ENCODE measurements at places on chromosomes 11 and 22.

GRCh38 chr22:42282252-42282942, 11.9 kb upstream of the TCF20 start:
- peak overlapping the region; percentile 34 for H3K4me3 ChIP-seq
- no peak for DNase-seq
- peaks cover 6% of the 10 kb centered on the region for H3K27me3 ChIP-seq
- peaks cover 25% of the 10 kb centered on the region for H3K4me1 ChIP-seq
- no peak overlapping the region for H3K27ac ChIP-seq

DNA sequence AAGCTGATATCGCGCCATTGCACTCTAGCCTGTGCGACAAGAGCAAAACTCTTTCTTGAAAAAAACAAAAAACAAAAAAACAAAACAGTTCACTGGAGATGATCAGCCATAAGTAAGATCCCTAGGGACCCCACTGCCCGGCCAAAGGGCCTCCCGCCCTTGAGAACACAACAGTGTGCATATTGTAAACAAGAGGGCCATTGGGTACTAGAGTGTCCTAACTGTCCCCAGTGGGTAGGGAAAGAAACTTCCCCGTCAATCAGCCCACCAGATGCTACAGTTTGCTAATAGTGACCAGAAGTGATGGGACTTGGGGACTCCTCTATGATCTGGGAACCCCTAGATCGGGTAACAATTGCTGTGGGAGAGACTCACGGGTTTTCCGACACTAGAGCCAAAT, 3.7 kb upstream of the ACY3 start:
- H3K36me3 ChIP-seq = no peaks in the 10 kb centered on the region
- no peak overlapping the region for H3K27ac ChIP-seq
- no peak for DNase-seq
- no peak overlapping the region for H3K4me3 ChIP-seq
- H3K27me3 ChIP-seq = no peaks in the 10 kb centered on the region

DNA sequence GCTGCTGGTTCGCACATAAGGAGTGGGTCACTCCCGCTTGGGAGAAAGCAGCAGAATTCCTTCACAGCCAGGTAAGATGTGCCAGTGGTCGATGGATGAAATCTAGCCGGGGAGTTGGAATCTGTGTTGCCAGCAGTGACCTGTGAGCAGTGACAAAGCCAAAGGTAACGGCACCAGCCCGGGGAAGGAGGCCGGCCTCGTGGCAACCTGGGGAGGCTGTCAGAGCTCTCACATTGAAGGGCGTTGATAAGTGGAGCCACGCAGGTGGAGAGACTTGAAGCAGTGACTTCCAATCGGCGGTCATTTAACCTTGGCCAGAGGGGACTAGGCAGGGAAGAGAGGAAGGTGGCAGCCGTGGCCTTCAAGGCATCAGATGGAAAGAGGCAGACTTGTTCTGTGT, 58.8 kb downstream of the ARHGAP8 start:
- H3K36me3 ChIP-seq = no peaks in the 10 kb centered on the region
- no peak for DNase-seq
- no peak overlapping the region for H3K4me3 ChIP-seq
- H3K27me3 ChIP-seq = no peaks in the 10 kb centered on the region

DNA sequence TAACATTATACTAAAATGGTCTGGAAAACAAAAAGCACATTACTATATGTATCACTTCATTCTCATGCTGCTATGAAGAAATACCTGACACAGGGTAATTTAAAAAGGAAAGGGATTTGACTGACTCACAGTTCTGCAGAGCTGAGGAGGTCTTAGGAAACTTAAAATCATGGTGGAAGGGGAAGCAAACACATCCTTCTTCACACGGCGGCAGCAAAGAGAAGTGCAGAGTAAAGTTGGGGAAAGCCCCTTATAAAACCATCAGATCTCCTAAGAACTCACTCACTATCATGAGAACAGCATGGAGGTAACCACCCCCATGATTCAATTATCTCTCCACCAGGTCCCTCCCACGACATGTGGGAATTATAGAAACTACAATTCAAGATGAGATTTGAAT, 60.0 kb downstream of the FAM181B start:
- no peaks in the 10 kb centered on the region for H3K36me3 ChIP-seq
- no peaks in the 10 kb centered on the region for H3K4me1 ChIP-seq
- no peak for DNase-seq
- H3K27me3 ChIP-seq = peaks cover 13% of the 10 kb centered on the region

GRCh38 chr11:5507177-5507932, 2.4 kb downstream of the UBQLN3 start:
- H3K27ac ChIP-seq = no peak overlapping the region
- no peak overlapping the region for H3K4me3 ChIP-seq
- H3K4me1 ChIP-seq = no peaks in the 10 kb centered on the region
- no peaks in the 10 kb centered on the region for H3K36me3 ChIP-seq

DNA sequence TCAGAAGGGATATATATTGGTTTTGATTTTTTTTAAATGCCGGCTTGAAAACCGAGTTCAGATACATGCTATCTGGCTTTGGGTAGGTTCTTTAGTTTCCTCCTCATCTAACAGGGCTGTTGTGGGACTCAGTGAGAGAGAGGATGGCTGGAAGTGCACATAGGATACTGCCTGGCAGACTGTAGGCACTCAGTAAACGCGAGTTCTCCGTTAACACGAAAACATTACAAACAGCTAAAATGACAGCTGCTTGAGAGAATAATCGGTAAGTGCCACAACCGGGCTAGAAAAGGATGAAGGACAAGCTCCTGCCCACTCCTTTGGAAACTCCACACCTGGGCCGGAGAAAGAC, 369 bp downstream of the XRRA1 start:
- H3K27ac ChIP-seq = peak overlapping the region; percentile 97
- peak overlapping the region; percentile 96 for H3K4me3 ChIP-seq
- H3K27me3 ChIP-seq = no peaks in the 10 kb centered on the region
- DNase-seq = no peak
- H3K4me1 ChIP-seq = peaks cover 44% of the 10 kb centered on the region

- H3K36me3 ChIP-seq = no peaks in the 10 kb centered on the region
- no peak overlapping the region for H3K4me3 ChIP-seq
- DNase-seq = no peak
- no peak overlapping the region for H3K27ac ChIP-seq
- H3K4me1 ChIP-seq = no peaks in the 10 kb centered on the region
- no peaks in the 10 kb centered on the region for H3K27me3 ChIP-seq
Measured at GRCh38 chr11:80900265-80900664, 1459.4 kb upstream of the TENM4 start.

GRCh38 chr11:112734207-112734606, 227.0 kb upstream of the NCAM1 start:
- no peaks in the 10 kb centered on the region for H3K4me1 ChIP-seq
- H3K36me3 ChIP-seq = no peaks in the 10 kb centered on the region
- no peak overlapping the region for H3K4me3 ChIP-seq
- H3K27ac ChIP-seq = no peak overlapping the region

DNA sequence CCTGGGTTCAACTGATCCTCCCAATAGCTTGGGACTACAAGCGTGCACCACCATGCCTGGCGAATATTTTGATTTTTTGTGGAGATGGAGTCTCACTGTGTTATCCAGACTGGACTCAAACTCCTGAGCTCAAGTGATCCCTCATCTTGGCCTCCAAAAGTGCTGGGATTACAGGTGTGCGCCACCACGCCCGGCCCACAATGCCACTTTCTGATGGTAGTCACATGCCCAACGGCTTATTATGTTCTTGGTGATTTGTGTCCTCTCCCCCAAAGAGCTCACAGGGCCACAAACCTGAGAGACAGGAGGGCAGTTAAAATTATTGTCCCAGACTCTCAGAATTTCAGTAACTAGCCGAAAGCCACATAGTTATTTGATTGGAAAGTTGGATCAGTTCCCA, 9.6 kb downstream of the GRIK4 start:
- no peak overlapping the region for H3K4me3 ChIP-seq
- no peaks in the 10 kb centered on the region for H3K36me3 ChIP-seq
- H3K4me1 ChIP-seq = no peaks in the 10 kb centered on the region
- peaks cover 33% of the 10 kb centered on the region for H3K27me3 ChIP-seq

DNA sequence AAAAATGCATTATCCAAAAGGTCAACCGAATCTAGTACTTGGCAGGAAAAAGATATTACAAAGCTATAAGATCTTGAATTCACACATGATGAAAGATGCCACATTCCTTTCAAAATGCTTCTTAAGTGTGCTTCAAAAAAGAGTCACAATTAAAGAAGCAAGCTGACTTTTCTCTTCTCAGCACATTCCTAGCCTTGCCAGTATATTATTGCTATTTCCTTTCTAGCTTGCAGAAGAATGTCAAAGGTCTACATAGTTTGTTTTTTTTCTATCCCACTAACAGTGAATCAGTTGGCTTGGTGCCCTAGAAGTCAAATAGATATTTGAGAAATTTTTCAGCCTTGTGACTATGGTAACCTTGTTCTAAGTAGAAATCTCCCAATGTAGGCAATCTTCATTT, 56.8 kb downstream of the GUCY1A2 start:
- no peak overlapping the region for H3K27ac ChIP-seq
- no peak for DNase-seq
- no peak overlapping the region for H3K4me3 ChIP-seq
- H3K36me3 ChIP-seq = no peaks in the 10 kb centered on the region
- no peaks in the 10 kb centered on the region for H3K27me3 ChIP-seq

GRCh38 chr22:30219049-30219654, 27.4 kb downstream of the LIF start:
- H3K27ac ChIP-seq = no peak overlapping the region

- H3K4me3 ChIP-seq = no peak overlapping the region
- H3K36me3 ChIP-seq = no peaks in the 10 kb centered on the region
- no peaks in the 10 kb centered on the region for H3K27me3 ChIP-seq
- DNase-seq = no peak
- H3K27ac ChIP-seq = no peak overlapping the region
Measured at GRCh38 chr11:130394615-130395014, 33.8 kb downstream of the ADAMTS8 start.

GRCh38 chr11:114604179-114604813, 8.7 kb upstream of the NXPE4 start:
- no peak overlapping the region for H3K27ac ChIP-seq
- no peak overlapping the region for H3K4me3 ChIP-seq
- H3K27me3 ChIP-seq = no peaks in the 10 kb centered on the region
- no peaks in the 10 kb centered on the region for H3K36me3 ChIP-seq
- no peaks in the 10 kb centered on the region for H3K4me1 ChIP-seq

- no peak for DNase-seq
- H3K36me3 ChIP-seq = no peaks in the 10 kb centered on the region
- peaks cover 2% of the 10 kb centered on the region for H3K4me1 ChIP-seq
- no peak overlapping the region for H3K27ac ChIP-seq
- no peak overlapping the region for H3K4me3 ChIP-seq
Measured at GRCh38 chr11:5284637-5285036, 14.9 kb upstream of the HBE1 start.

DNA sequence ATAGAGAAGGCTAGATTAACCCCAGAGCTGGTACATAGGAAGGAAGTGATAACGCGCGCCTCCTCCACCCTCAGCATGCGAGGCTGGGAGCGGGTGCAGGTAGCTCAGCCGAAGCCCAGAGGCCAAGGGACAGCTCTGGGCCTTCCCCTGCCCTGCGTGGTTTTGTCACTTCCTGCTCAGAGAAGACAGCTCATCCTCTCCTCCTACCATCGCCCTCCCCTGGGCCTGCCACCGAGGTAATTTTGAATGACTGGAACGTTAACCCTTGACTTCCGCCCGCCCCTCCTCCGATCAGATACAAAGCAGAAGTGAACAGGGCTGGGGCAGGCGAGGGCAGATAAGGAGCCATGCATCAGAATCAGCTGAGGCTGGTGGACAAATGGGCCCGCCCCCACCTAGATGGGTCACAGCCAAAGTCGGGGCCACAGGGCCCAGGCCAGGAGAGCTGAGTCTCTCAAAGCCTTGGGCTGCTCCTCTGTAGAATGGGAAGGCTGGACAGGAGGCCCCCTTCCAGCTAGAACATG, 1.6 kb downstream of the RAC2 start:
- peak; percentile 96 for DNase-seq
- H3K27ac ChIP-seq = peak overlapping the region; percentile 94
- peaks cover 65% of the 10 kb centered on the region for H3K36me3 ChIP-seq
- H3K4me1 ChIP-seq = peaks cover 55% of the 10 kb centered on the region

DNA sequence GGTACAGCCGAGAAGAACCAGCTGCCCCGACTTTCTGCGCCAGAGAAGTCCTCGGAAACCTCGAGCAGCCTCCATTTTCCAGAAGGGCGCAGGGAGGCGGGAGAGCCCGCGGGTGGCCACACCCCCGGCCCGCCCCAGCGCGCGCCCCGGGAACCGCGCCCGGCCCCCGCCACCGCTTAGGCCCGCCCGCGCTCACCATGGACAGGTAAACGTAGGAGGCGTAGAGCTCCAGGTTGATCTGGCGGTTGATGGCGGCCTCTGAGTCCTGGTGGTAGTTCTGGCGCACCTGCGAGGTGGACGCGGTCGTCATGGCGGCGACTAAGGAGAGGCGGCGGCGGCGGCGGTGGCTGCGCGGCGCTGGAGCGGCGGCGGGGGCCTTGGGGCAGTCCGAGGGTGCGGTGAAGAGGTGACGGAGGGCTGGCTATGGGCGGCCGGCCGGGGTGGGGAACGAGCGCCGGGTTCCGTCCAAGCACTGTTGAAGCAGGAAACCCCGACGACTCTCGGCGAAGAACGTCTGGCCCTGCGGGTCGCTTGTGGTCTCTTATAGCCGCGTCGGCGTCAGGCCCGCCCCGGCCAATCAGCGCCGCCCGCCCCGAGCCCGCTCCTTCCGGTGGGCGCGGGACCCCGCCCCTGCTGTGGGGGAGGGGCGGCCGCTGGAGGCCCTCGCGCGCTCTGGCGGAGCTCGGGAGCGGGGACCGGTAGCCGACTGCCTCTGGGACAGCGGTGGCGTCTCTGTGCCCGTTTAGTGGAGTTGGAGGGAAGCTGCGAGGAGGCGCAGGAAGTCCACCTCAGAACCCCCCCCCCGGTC, at the start of gene FTH1:
Gene FTH1 (minus strand): TSS at position 519 of the 808 bp plus-strand sequence. CDS start 209 bp downstream, at position 310.
- H3K36me3 ChIP-seq = peaks cover 41% of the 10 kb centered on the region
- peak within 1 kb of the TSS; percentile 92 for H3K27ac ChIP-seq
- no peaks in the 10 kb centered on the region for H3K27me3 ChIP-seq
- H3K4me3 ChIP-seq = peak within 1 kb of the TSS; percentile 91

- H3K27me3 ChIP-seq = peaks cover 2% of the 10 kb centered on the region
- no peak for DNase-seq
- H3K4me3 ChIP-seq = no peak overlapping the region
- no peaks in the 10 kb centered on the region for H3K4me1 ChIP-seq
Measured at GRCh38 chr11:69490516-69490915, 9.1 kb downstream of the LINC01488 start.

DNA sequence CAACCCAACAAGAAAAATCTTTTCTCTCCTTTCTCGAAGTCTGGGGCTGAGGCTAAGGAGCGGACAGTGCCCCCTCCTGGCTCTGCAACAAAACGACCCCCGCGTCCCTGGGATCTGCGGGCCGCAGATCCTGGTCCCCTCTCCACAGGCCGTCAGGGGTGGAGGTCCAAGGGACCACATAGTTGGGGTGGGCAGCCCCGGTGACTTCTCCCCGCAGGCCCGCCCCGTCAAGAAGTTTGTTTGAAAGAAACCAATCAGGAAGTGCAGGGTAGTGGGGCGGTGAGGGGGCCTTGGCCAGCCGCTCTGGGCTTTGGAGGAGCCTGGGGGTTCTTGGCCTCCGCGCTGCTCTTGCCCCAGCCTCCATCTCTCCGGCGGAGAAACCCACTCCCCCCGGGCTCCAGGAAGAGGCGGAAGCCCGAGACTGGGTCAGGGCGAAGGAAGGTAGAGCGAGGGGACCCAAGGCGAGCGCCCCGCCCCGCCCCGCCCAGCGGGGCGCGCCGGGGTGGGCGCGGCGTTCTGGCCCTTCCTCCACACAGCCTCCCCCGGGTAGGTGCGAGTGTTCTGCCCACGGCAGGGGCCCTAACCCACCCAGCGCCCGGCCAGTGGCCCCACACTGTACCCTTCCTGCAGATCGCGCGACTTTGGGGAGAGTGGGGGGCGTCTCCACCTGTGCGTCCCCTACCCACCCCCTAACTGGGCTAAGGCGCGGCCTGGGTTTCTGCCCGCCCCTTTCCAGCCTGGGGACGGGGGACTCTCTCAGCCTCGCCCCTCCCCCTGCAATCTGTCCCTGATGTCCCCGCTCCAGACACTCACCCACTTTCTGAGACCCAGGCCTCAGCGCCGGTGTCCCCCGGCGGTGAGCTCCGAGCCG, 1.3 kb downstream of the TP53I11 start:
- peak; percentile 57 for DNase-seq
- peak overlapping the region; percentile 71 for H3K4me3 ChIP-seq
- H3K36me3 ChIP-seq = no peaks in the 10 kb centered on the region
- peaks cover 5% of the 10 kb centered on the region for H3K4me1 ChIP-seq
- no peak overlapping the region for H3K27ac ChIP-seq
